ENCODE measurements at places on chromosomes 1 and 21.

DNA sequence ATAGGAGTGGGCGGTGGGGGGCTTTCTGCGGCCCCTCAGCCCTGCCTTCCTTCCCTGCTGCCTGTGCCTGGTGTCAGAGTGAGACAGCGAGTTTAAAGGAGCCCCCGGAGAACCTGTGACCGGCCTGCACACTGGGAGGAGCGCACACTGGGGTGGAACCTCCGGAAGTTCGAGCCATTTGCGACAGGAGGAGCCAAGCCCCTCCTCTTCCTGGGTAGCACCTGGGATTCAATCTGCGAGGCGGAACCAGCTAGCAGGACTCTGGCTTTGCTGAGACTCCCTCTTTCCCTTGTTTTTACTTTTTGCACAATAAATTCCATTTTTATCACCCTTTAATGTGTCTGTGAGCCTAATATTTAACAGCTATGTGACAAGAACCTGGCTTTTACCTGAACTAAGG, 540.6 kb downstream of the NPHP4 start:
- DNase-seq = no peak

DNA sequence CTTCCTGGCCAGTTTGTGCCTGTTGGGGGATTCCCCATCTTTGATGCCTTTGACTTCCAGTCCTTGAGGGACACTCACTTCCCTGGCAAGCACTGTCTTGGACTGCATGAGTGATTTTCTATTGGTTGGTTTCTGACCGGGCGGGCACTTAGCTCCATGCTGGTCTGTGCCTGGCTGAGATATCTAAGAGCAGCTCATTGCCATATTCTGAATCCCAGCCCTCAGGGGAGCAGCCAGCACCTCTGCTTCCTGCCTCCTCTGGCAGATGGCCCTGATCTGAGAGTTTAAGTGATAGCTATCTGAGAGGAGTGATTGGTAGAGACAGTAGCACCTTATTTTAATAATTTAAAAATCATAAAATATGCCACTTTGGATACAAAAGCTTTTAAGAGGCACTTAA, 52.5 kb downstream of the DISC1 start:
- no peak for DNase-seq

DNA sequence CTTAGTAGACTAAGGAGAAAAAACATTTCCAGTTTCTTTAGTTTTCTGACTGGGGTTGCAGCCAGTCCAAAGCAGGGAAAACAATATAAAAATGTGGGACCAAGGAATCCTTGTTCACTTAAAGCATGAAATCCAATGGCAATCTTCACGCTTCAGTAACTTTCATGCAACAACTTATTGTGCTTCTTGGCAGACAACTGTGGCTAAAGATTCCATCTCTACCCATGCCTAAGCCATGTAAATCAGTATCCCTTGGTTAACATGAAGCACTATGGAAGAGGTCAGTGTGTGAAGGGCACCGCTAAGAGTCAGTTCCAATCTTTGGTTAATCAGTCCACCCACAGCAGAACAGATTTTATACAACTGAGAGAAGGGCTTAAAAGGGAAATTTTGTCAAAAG, 201.8 kb upstream of the GREM2 start:
- no peak for DNase-seq

GRCh38 chr1:234643111-234643849, 33.3 kb upstream of the IRF2BP2 start:
- no peak for DNase-seq

DNA sequence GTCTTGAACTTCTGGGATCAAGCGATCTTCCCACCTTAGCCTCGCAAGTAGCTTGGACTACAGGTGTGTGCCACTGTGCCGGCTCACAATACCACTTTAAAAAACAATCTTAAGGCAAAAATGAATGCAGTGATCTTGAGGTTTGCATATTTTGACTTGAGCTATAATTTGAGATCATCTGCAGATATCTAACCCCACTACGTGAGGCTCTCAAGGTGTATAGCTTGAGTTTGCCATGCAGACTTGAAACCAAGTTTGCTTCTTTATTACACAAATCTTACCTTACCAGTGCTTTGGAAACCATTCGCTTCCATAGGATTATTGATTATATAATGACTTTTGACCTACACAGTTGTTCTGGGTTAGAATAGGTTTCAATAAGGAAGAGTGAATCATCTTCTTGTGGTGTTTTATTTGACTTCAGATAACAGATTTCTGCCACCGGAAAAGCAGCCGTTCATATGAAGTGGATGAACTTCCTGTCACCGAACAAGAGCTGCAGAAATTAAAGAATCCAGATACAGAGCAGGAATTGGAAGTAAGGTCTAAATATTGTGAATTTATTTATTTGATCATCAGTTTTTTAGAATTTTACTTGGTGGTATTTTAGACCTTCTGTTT, 155.1 kb downstream of the VPS13D start:
- no peak for DNase-seq
